Activated B cell treated with CpG ODN at 0.5 μM for 24 hours (primary cell): ENCODE measurements at places on chromosomes 7 and 10. TPM values are rescaled to one million over a fixed set of nuclear protein-coding genes. Genes with fewer than 3 reads are reported as not detected.
A peak's percentile ranks its signal among the peaks of the same experiment; 100 is the strongest.

Gene ANXA8
- total RNA-seq: not detected in 2 replicates

Gene DYNC1I1
- not detected in 2 replicates for total RNA-seq

Gene NPC1L1
- not detected in 2 replicates for total RNA-seq

Gene MEOX2
- total RNA-seq: not detected in 2 replicates

GRCh38 chr7:106524690-106525059, 136.3 kb downstream of the CCDC71L start:
- DNase-seq: no peak
- H3K36me3 ChIP-seq: no peaks in the 10 kb centered on the region

- DNase-seq: no peak
- no peak overlapping the region for H3K4me3 ChIP-seq
- peaks cover 11% of the 10 kb centered on the region for H3K4me1 ChIP-seq
Measured at GRCh38 chr10:74330646-74331045, 179.6 kb downstream of the ADK start.

DNA sequence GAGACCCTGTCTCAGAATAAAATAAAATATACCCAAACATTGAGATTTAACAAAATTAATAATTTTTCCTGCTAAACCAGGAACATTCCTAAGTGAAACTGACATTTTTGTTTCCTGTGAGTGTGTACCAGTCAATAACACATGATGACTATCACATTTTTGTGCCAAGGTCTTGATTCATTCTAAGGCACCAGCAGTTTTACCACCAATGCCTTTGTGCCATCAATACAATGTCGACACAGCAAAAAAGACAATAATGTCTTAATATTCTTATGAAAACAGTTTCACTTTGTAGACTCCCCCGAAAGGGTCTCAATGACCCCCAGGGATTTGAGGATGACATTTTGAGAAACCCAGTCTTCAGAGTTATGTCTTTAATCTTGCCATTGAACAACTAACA, 7.2 kb upstream of the CADPS2 start:
- no peak for DNase-seq
- no peak overlapping the region for H3K27ac ChIP-seq
- H3K36me3 ChIP-seq: no peaks in the 10 kb centered on the region
- no peak overlapping the region for H3K4me3 ChIP-seq

- H3K4me3 ChIP-seq: no peak overlapping the region
- no peak overlapping the region for H3K27ac ChIP-seq
- no peak for DNase-seq
- H3K4me1 ChIP-seq: peaks cover 32% of the 10 kb centered on the region
- H3K27me3 ChIP-seq: no peaks in the 10 kb centered on the region
- H3K36me3 ChIP-seq: peaks cover 92% of the 10 kb centered on the region
Measured at GRCh38 chr7:55498142-55498541, 74.2 kb downstream of the VOPP1 start.

- no peak overlapping the region for H3K27ac ChIP-seq
- no peak for DNase-seq
- H3K4me3 ChIP-seq: no peak overlapping the region
- no peaks in the 10 kb centered on the region for H3K27me3 ChIP-seq
- H3K36me3 ChIP-seq: no peaks in the 10 kb centered on the region
Measured at GRCh38 chr7:11194492-11194891, 220.8 kb downstream of the PHF14 start.

GRCh38 chr7:106031300-106032035, 68.4 kb downstream of the CDHR3 start:
- no peak overlapping the region for H3K27ac ChIP-seq
- DNase-seq: no peak
- no peak overlapping the region for H3K4me3 ChIP-seq

DNA sequence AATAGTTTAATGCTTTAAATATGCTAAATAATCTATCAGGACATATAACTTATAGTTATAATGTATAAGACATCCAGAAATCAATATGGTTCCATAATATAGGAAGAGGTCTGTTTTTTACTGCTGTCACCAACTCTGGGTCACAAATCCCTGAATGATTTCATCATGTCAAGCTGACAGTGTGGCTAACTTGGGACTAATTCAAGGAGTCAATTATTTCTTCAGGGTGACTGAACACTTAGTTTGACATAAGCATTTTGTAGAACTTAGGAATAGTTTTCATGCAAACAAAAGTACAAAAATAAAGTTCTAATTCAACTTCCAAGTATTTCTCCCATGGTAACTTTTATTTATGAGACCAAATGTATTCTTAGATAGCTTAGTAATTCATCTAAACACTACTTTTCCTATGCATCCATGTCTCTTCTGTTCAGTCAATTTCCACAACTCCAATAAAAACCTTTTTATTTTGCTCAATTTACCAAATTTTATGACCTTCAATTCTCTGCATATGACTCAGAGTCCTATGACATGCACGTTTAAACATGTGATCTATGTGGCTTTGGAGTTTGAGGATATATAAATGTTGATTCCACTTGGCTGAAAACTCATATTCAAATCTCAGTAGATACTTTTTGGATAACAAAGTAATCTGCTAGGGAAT, 40.3 kb upstream of the GNAT3 start:
- H3K27me3 ChIP-seq: no peaks in the 10 kb centered on the region
- H3K27ac ChIP-seq: no peak overlapping the region
- H3K4me3 ChIP-seq: no peak overlapping the region
- no peaks in the 10 kb centered on the region for H3K36me3 ChIP-seq

DNA sequence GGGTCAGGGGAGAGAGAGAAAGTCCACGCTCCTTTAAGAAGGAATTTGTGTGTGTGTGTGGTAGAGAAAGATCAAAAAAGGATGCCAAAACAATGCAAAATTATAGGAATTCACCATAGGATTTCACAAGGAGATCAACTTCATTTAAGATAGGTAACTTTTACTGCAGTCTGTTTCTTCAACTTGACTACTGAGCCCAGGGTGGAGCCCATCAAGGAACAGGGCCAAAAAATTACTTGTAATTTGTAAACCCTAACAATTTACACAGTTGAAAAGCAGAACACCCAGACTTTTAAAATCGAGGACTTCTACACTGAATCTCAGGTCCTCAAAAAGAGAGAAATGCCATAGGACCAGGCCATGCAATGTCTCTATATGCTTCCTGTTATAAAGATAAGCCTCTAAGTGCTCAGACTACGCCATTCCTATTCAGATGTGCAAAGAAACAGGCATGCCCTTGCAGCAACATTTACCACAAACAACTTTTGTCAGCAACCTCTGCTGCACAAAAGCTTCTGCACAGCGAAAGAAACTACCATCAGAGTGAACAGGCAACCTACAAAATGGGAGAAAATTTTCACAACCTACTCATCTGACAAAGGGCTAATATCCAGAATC, 10.6 kb upstream of the GIMAP4 start:
- DNase-seq: no peak
- no peak overlapping the region for H3K27ac ChIP-seq
- peaks cover 12% of the 10 kb centered on the region for H3K27me3 ChIP-seq

GRCh38 chr10:46090258-46090812, 44.3 kb upstream of the MSMB start:
- no peaks in the 10 kb centered on the region for H3K36me3 ChIP-seq
- peak overlapping the region; percentile 50 for H3K27ac ChIP-seq
- H3K4me1 ChIP-seq: no peaks in the 10 kb centered on the region
- H3K27me3 ChIP-seq: no peaks in the 10 kb centered on the region

DNA sequence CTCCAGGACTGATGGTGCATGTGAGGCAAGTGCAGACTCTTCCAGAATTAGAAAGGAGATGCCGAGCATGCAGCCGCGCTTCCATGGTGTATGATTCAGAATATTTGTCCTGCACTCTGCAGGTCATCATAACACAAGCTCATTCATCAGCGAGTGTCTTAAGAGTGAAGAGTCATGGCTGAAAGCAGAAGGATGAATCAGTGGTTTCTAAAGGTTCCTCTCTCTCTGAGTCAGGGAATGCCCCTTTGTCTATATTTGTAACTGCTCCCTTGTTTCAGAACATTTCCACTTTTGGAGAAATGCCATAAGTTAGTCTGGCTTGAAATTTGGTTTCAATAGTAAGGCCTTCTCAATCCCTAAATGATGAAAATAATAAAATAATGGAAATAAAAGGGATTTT, 52.3 kb downstream of the HECW1 start:
- H3K27ac ChIP-seq: no peak overlapping the region
- H3K4me3 ChIP-seq: no peak overlapping the region
- H3K27me3 ChIP-seq: peaks cover 7% of the 10 kb centered on the region
- no peaks in the 10 kb centered on the region for H3K4me1 ChIP-seq
- no peaks in the 10 kb centered on the region for H3K36me3 ChIP-seq
- no peak for DNase-seq

DNA sequence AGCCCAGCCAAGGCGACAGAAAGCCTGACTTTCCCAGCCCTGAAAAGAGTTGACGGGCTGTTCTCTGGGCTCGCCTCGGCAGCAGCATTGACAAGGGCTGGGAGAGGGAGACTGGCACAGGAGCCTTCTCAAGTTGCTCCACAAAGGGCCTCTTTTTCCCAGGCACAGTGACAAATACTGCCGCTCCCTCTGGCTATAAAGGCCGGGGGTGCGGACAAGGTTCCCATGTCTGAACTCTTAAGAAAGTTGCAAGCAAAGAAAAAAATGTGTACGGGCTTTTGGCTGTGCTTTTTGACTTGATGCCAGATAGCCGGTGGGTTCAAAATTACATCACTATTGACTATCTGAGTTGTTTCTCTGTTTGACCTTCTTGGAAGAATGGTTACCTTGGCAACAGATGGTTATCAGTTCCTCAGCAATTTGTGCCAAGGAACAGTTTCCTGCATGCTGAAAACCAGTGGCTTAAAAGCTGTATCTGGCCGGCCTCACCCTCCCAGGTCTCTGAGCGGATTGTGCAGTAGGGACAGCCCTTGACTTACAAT, 115.9 kb upstream of the EEPD1 start:
- DNase-seq: no peak
- no peaks in the 10 kb centered on the region for H3K4me1 ChIP-seq
- H3K4me3 ChIP-seq: no peak overlapping the region
- H3K36me3 ChIP-seq: no peaks in the 10 kb centered on the region

DNA sequence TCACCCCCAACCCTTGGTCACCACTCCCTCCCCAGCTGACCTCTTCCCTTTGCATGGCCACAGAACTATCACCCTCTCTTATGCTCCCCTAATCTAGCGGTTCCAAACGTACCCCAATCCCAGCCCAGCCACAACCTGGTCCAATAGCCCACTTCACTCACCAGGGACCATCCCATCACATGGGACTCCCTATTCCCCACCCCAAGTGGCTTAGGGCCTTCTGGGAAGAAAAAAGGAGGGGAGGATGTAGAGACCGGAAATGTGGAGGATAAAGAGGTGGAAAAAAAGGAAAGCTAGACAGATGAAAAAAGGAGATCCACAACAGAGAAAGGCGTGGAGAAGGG, 30.3 kb upstream of the PAX2 start:
- no peak for DNase-seq
- H3K4me1 ChIP-seq: peaks cover 19% of the 10 kb centered on the region
- H3K36me3 ChIP-seq: no peaks in the 10 kb centered on the region
- no peak overlapping the region for H3K27ac ChIP-seq
- no peak overlapping the region for H3K4me3 ChIP-seq

GRCh38 chr7:132206594-132206993, 369.7 kb downstream of the PLXNA4 start:
- no peak overlapping the region for H3K4me3 ChIP-seq
- H3K27me3 ChIP-seq: no peaks in the 10 kb centered on the region
- no peaks in the 10 kb centered on the region for H3K4me1 ChIP-seq

- H3K27me3 ChIP-seq: peaks cover 43% of the 10 kb centered on the region
- DNase-seq: no peak
- no peaks in the 10 kb centered on the region for H3K36me3 ChIP-seq
- no peak overlapping the region for H3K27ac ChIP-seq
- H3K4me3 ChIP-seq: no peak overlapping the region
- peaks cover 2% of the 10 kb centered on the region for H3K4me1 ChIP-seq
Measured at GRCh38 chr10:49767752-49768151, 5.6 kb upstream of the OGDHL start.
